Stimulated activated naive B cell treated with anti-CD40 and anti-IgM and Interleukin-4, amounts not matched to agents 10 μg/mL and 1 μg/mL and 100 μg/mL, for 72 hours (primary cell): ENCODE measurements at places on chromosomes 7 and 10.

DNA sequence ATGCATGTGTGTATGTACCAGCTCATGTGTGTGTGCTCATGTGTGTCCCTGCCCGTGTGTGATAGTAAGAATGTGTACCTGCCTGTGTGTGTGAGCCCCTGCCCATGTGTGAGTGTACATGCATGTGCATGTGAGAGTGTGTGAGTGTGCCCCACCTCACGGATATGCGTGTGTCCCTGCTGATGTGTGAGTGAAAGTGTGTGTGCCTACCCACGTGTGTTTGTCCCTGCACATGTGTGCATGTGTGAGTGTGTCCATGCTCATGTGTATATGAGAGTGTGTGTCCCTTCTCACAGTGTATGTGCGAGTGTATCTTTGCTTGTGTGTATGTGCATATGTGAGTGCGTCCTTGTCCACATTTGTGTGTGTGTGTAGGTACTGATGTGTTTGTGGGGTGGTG, 69.6 kb downstream of the CDH23 start:
- DNase-seq = no peak

DNA sequence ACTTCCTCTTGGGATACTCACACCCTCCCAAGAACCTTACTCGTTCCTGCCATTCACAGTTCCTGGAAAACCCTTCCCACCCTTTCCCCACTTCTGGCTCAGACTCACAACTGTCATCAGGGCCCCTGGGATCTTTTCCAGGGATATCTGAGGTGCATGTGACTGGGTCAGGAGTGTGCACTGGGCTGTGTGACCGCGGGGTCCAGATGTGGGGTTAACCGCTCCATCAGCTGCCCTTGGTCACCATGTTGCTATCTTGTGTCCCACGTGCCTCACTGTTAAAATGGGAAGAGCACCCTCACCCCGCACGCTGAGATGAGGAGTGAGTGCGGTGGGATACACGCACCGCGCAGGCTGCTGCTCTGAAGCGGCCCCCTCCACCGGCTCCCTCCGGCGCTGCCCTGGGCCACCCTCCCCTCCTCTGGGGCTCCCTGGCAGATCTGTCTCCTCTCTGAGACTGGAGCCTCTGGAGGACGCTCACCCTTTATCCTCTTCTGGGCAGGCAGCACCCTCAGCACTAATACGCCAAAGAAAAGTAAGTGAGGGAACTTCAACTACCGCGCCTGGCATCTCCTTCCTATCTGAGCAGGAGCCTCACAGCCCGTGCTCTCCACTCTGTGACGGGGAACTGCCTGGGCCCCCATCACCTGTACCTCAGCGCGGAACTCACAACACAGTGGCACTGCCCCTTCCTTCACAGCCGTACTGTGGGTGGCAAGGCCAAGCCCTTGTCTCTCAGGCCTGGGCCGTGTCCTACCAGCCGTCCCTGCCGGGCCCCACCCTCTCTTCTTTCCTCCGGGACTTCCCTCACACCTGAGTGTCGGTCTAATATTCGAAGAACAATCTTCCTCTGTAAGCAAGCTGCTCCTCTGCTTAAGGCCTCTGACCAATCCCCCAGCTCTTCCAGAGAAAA, 15.6 kb downstream of the COBL start:
- no peak for DNase-seq

DNA sequence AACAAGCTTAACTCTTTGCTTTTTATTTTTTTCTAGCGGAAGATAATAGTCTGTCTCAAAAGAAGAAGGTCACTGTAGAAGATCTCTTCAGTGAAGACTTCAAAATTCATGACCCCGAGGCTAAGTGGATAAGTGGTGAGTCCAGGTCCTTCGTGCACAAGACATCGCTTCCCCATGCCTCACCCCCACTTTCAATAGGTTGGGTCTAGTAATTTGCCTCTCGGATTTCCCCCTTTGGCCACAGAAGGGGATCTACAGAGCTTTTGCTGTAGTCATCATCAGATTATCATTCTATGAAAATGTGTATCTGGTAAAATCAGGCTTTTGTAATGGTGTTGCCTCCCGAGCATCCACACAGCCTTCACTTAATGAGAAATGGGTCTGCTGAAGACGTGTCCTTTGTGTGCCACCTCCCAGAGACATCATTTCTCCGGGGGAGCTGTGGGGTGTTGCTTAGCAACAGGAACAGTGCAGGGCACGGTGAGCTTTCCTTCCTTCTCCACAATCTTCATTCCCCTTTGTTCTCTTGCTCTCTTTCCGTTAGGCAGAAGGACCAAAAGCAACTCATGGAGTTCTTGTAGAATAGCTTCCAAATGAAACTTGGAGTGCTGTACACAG, 422.8 kb downstream of the DPP6 start:
- DNase-seq = no peak

- no peak for DNase-seq
Measured at GRCh38 chr10:2296179-2296891, 559.0 kb upstream of the ADARB2 start.
